Fibroblast of pulmonary artery (primary cell): ENCODE measurements at places on chromosomes 13 and 19.
A peak's percentile ranks its signal among the peaks of the same experiment; 100 is the strongest.

DNA sequence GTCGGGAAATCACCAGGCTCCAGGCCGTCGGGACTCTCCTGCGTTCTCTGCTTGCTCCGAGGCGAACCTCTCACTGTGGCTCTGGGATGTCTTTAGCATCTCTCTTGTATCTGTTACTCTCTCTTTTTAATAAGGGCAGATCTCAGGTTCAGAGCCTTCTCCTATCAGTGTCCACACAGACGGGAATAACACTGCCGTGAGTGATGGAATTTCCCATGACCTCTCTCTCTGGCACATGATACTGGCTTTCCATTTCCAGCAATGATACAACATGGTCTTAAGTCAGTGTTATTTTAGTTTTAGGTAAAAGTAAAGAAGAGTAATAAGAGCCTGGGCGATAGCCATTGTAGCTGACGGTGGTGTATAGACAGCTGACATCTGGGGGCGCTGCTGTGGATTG lies 9.3 kb downstream of the ZNF444 start:
- DNase-seq = no peak

DNA sequence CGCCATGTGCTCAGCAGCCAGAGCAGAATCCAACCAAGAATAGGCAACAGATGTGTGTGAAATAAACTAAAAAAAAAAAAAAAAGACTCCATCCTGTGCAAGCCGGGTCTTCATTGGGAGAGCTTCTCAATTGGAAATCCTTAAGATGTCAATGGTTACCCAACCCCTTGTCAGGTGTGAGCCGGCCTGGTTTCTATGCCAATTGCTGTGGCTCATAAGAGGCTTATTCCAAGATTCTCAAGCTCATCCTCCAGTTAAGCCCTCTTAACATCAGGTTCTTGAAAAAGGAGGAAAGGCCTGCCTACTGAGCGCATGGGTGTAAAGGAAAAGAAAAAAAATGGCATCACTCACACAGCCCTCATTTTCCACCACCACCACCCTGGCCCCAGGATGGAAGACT lies 1084.6 kb downstream of the UQCRFS1 start:
- DNase-seq = no peak

DNA sequence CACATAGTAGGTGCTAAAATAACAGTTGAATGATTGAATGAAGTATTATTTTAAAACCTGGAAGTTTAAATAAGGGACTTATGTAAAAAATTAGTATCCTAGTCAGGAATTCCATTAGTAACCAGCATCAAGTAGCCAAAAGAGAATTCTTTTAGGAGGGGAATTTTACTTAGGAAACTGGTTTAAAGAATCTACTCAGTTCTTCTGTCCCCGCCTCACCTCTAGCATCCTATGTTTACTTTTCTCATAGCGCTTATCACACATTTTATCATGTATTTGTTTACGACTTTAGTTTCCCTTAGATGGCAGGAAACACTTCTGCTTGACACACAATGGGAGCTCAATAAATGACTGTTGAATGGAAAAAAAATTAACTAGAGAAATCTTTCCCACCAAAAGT lies 229.0 kb downstream of the KLF5 start:
- DNase-seq = no peak

- no peak for DNase-seq
Measured at GRCh38 chr19:39355253-39355652, 13.0 kb downstream of the SAMD4B start.

GRCh38 chr13:42011601-42012350 lies 36.7 kb upstream of the DGKH start:
- no peak for DNase-seq

DNA sequence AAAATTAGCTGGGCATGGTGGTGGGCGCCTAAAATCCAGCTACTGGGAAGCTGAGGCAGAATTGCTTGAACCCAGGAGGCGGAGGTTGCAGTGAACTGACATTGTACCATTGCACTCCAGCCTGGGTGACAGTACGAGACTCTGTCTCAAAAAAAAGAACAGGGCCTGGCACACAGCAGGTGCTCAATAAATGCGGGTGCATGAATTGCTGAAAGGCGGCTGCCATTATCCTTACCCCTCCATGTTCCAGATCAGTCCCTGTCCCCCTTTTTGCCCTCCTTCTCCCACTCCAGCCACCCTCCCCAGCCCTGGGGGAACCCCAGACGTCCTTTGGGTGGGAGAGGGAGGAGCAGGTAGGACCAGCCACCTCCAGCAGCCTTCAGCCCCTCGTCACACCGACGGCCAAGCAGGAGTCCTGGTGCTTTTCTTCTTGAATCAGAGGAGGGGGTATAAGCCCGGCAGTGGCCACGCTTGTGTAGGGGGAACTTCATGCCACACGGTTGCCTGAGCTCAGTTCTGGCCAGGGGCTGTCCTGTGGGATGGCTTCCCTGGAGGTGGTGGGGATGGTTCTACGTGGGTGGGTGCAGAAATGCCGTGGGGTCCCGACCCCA lies 20.4 kb upstream of the NFIC start:
- DNase-seq = no peak

DNA sequence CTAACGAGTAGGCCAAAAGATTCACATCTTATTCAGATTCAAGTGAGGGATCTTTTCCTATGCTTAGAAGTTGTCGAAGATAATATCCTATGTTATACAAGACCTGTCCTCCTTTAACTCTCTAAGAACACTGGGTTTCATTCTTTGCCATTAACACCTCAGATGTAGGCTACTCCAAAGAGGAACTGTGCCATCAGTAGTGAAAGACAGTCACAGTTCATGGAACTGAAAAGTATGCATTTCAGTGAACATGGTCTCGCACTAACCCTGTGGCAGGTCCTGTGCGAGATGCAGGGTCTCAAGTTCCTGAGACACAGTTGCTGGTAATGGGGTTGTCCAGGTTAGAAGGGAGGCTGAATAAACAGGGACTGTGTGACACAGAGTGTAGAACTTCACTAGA lies 4.1 kb downstream of the LGALS16 start:
- DNase-seq = no peak

DNA sequence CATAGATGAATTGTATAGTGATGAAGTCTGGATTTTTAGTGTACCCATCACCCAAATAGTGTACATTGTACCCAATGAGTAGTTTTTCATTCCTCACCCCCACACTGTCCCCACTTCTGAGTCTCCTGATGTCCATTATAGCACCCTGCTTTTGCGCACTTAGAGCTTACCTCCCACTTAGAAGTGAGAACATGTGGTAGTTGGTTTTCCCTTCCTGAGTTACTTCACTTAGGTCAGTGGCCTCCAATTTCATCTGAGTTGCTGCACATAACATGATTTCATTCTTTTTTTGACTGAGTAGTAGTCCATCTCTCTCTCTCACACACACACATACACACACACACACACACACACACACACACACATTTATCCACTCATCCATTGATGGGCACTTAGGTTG lies 43.2 kb upstream of the ALOX5AP start:
- DNase-seq = no peak

- DNase-seq = peak; percentile 68
Measured at GRCh38 chr13:109785141-109785891, 1.1 kb downstream of the IRS2 start.

GRCh38 chr13:97257800-97258799 lies 36.0 kb downstream of the MBNL2 start:
- peak; percentile 98 for DNase-seq

GRCh38 chr13:40539576-40540327 lies 126.7 kb downstream of the FOXO1 start:
- no peak for DNase-seq

DNA sequence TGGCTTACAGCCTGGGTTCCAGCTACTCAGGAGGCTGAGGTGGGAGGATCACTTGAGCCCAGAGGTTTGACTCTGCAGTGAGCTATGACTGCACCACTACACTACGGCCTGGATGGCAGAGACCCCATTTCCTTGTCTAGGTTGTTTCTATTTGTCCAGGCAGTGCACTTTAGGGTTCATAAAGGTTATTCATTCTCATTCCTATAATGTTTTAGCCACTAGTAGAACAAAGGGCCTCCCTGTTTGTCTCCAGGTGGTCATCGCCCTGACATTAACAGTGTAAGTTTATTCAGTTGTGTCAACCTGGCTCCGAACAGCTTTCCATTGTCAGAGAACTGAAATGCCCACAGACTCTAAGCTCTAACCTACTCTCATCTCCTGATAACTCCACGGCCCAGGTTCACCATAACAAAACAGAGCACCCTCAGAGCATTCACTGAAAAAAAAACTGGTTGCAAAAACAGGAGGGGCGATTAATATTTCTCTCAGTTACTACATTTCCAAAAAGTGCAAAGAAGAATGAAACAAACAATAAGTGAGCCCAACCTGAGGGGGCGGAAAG lies 37.1 kb downstream of the SMAD9 start:
- DNase-seq = no peak

GRCh38 chr19:58001895-58002369 lies 688 bp downstream of the ZNF606 start:
- DNase-seq = peak; percentile 26

DNA sequence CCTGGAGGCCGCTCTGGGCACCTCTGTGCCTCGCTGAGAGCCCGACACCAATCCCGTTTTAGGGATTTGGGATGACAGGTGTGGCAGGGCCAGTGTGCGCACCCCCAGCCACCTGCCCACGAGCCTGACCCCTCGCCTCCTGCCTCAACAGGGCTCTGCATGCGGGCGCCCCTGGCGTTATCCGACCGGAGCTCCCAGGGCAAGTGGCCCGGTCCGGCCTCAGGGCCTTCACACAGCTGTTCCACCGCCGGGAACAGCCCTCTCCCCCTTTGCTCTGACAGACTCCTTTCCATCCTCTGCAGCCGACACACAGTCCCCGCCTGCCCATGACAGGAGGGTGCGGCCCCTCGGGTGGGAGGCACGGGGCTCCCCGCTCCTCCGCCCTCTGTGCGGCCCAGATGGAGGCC lies 7.1 kb upstream of the WDR18 start:
- no peak for DNase-seq

DNA sequence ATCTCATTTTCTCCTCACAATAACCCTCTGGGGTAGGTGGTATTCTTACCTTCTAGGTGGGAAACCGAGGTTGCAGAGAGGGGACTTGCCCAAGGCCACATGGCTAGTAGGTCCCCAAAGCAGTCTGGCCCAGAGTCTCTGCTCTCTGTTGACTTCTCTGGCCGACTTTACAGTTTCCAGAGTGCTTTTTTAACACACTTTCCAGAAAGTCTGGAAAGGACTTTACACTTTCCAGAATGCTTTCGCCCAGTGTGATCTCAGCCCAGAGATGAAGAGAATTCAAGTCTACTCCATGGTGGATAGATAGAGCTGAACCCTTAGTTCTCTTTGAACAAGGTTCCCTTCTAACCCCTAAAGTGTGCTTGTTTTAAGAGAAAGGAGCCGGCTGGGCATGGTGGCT lies 12.2 kb downstream of the ARHGAP35 start:
- DNase-seq = no peak

- DNase-seq = no peak
Measured at GRCh38 chr13:105446197-105446596, 1089.3 kb downstream of the EFNB2 start.

GRCh38 chr19:14826006-14826405 lies 9.0 kb downstream of the OR7A5 start:
- DNase-seq = no peak

DNA sequence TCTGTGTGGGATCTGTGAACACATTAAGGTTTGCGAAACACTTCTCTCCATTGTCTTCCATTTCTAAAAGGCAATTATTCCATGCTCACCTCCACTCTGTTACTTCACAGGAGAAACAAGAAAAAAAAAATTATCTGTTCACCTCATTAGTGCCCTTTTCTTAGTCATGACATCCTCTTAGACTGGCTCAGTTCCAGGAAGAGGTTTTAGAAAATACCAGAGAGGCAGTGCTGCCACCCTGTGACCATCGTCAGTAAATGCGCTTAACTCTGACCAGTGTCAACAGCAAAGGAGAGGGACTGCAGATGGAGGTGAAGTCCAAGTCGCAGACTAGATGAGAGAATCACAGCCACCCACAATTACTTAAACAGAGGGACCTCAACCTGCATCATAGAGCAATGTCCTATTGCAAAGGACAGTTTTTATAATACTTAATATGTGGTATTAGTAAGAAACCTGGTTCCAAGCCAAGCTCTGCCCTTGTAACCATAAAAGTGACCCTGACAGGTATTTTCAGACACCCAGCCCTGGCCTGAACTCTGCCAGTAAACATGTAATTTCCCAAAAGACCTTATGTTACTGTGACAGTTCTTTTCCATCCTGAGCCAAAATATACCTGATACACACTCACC lies 19.4 kb downstream of the CEACAM21 start:
- DNase-seq = peak; percentile 87

DNA sequence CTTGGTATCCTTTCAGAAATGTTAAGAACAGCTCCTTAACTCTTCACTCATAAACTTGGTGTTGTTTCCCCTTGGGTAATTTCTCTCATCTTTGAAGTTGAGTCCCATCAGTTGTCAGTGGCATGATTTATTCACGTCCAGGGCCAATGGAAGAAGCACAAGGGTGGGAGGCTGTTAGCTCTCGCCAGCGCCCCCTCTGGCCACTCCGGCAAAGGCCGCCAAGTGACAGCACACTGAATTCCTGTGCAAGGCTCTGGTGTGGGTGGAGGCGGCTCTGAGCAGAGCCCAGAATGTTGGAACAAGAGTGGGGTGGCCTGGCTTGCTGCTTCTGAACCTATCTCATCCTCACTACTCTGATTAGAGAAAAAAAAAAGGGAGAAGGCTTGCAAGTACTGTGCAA lies 13.1 kb upstream of the MEDAG start:
- peak; percentile 69 for DNase-seq

- no peak for DNase-seq
Measured at GRCh38 chr19:15112385-15112784, 5.2 kb downstream of the SYDE1 start.

DNA sequence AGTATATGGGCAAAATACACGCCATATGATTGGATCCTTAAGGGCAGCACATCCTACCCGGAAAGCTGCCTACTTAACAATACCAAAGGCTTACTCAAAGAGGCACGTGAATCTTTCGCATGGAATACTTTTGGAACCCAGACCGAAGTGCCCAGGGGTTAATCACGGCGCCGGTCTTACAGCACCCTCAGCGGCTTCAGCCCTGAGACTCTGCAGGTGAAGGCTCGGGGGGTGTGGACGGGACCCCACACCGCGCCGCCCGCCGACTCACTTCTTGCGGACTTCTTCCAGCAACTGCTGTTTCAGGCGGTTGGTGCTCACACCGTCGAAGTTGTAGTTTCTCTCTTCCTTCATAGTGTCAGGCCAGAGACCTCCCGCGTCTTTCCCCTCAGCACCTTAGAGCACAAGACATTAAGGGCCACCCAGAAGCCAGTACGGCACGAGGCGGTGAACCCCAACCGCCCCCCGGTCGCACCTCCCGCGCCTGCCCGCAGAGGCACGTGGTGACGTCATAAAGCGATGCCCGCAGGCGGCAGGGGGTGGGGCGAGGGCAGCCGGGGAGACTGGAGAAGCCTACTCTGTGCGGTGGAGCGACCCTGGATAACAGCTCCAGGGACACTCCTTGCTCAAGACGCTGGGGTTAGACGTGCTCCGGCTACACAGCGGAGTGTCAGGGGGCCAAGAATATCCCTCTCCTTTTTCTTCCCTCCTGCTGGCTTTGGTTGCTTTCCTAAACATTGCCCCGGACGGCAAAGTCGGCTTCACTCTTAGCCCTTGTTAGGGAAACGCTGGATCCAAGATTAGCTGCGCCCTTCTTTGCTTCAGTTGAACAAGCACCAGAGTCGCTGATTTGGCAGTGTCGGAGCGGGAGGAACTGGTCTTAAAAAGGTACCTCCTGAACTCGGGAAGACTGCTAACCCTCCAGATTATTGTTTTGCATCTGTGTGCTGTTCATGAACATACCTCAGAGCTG lies at the start of gene CCDC169:
CCDC169 (minus strand) TSS at position 449 of the 973 bp plus-strand sequence; CDS start at position 354, 95 bp downstream.
- DNase-seq = peak; percentile 58
